ENCODE measurements at places on chromosomes 5 and 9. TPM values are rescaled to one million over a fixed set of nuclear protein-coding genes. Genes with fewer than 3 reads are reported as not detected.

DNA sequence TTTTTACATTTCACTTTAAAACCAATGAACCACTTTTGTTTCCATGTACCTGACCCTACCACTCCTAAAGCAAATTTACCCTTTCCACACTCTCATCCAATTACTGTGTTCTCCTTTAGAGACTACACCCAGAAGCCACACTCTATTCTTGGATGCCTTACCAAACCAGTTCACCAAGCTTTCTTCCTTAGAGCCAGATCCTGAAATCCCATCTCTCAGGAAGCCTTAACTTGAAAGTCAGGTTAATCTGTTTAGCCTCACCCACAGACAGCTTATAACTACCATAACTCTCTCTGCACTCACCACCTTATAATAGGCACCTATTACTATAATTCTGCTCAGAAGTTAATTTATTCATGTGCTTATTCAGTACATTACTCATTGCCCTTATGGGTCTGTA, 4.3 kb downstream of the CSNK1A1 start:
- peaks cover 73% of the 10 kb centered on the region for H3K4me1 ChIP-seq
- DNase-seq: no peak
- H3K27ac ChIP-seq: peak overlapping the region; percentile 99
- H3K4me3 ChIP-seq: peak overlapping the region; percentile 97
- no peaks in the 10 kb centered on the region for H3K27me3 ChIP-seq
- peaks cover 5% of the 10 kb centered on the region for H3K36me3 ChIP-seq

- no peaks in the 10 kb centered on the region for H3K27me3 ChIP-seq
- H3K4me3 ChIP-seq: no peak overlapping the region
- H3K4me1 ChIP-seq: no peaks in the 10 kb centered on the region
- DNase-seq: no peak
- H3K27ac ChIP-seq: peak overlapping the region; percentile 9
Observed at GRCh38 chr5:65809817-65810531, 88.0 kb downstream of the NLN start.

DNA sequence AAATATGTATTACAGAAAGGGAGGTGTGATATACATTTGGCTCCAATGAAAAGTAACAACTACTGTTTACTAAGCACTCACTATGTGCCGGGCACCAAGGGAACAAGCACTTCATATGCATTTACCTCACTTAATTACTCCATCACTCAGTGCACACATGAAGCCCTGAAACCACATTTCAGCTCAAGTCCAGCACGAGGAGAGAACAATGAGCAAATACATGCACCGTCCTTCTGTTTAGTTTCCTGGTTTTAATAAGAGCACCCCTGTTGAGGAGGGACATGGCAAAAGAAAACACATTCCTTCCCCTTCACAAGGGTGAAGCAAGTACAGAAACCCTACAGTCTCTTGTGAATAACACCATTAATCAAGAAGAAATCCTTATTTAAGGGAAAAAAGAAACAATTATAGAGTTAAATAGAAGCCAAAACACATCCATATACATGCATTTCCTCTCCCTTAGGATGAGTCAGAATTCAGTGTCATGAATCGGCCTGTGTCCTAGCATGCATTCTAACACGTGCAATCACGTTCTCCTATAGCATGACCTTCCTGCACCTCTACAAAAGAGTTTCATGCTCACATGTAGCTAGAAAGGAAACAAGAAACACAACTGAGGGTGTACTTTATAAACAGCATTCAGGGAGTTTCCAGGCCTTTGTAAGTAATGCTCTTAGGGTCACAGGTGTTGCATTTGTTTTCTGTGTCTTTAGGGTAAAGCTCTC, 411.6 kb downstream of the BNC2 start:
- peak overlapping the region; percentile 29 for H3K27ac ChIP-seq
- H3K36me3 ChIP-seq: no peaks in the 10 kb centered on the region
- H3K27me3 ChIP-seq: no peaks in the 10 kb centered on the region
- H3K4me1 ChIP-seq: peaks cover 59% of the 10 kb centered on the region
- no peak overlapping the region for H3K4me3 ChIP-seq

- H3K36me3 ChIP-seq: no peaks in the 10 kb centered on the region
- H3K27me3 ChIP-seq: no peaks in the 10 kb centered on the region
- H3K4me1 ChIP-seq: no peaks in the 10 kb centered on the region
- no peak for DNase-seq
Observed at GRCh38 chr5:106797996-106798395, 872.7 kb downstream of the EFNA5 start.

DNA sequence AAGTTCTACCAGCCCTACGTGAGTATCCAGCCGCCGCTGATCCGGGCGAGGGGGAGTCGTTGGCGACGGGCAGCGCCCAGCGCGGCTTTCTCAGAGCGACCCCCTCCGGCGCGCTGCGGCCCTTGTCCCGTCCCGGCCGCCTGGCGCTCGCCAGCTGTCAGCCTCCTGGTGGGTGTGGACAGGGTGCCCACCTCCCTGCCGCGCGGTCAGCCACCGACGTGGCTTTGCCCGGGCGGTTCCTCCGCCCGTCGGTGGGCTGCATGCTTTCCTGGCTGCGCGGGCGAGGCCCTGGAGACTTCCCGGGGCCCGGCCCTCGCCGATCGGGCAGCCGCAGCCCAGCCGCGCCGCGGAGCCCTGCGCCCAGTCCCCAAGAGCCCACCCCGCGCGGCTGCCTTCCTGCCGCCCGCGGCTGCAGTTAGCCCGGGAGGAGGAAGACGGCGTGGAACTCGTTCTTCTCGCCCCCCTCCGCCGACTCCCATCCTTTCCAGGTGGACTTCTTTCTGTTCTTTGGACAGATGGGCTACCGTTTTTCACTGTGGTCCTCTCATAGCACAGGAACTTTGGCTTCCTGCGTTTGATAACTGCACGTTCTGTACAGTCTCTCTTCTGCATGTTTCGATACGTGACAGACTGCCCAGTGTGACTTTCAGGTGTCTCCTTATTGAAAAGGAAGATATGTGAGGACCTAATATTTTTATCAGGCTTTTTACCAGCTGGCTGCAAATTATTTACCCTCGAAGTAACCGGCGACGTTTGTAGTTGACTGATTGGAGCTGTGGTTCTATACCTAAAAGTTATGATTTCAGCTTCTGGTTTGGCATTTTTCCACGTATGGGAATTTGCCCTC, 577 bp downstream of the AP3S1 start:
- DNase-seq: no peak
- peak overlapping the region; percentile 95 for H3K27ac ChIP-seq
- peaks cover 3% of the 10 kb centered on the region for H3K36me3 ChIP-seq
- H3K4me1 ChIP-seq: peaks cover 41% of the 10 kb centered on the region
- peak overlapping the region; percentile 98 for H3K4me3 ChIP-seq

DNA sequence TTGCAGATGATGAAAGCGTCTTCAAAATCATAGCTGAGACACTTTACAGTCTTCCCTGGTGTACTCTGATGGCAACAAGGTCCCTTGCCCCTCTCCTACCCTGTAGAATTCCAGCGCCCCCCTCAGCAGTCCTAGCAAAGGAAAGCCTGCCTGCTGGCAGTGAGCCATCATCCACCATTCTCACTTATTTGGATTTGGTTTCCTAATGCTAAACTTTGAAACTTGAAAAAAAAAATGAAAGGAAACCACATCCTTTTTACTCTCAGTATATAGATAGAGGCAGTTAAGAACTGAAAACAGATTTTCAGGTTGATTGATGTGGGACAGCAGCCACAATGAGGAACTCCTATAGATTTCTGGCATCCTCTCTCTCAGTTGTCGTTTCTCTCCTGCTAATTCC, at the start of gene GZMA:
Gene GZMA (plus strand): TSS at position 299 of the 400 bp plus-strand sequence. CDS start 37 bp downstream, at position 336.
- H3K27ac ChIP-seq: no peak within 1 kb of the TSS
- no peak within 1 kb of the TSS for H3K4me3 ChIP-seq
- DNase-seq: no peak
- H3K36me3 ChIP-seq: no peaks in the 10 kb centered on the region
- H3K4me1 ChIP-seq: no peaks in the 10 kb centered on the region

DNA sequence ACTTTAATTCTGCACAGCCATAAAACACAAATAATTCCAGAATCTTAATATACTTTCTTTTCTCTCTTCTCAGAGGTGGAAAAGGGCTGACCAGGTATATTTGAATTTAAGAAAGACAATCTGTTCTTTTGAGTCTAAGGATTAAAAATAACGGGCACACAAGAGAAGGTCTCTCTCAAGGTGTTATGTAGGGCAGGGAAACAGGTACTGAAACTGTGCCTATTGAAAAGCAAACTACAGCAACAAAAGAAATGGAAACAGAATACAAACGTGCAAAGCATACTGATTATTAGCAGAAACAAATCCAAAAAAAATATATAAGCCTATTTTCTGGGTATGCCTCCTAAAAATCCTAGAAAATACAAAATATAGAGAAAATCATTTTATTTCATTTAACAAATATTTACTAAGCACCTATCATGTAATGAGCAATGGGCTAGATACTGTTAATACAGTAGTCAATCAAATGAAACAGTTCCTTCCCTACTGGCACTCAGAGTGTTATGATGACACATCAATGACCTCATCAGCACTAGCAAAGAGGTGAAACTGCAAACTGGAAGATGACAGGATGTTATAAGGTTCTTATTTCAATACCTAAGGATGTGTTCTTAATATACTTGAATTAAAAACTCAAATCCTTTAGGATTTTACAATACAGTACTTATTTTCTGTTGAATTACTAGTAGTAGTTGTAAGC, 87.7 kb downstream of the AUH start:
- no peaks in the 10 kb centered on the region for H3K4me1 ChIP-seq
- no peaks in the 10 kb centered on the region for H3K36me3 ChIP-seq
- no peak overlapping the region for H3K4me3 ChIP-seq
- H3K27me3 ChIP-seq: no peaks in the 10 kb centered on the region
- no peak for DNase-seq

- H3K36me3 ChIP-seq: peaks cover 18% of the 10 kb centered on the region
- no peak overlapping the region for H3K27ac ChIP-seq
- H3K4me3 ChIP-seq: no peak overlapping the region
- H3K4me1 ChIP-seq: no peaks in the 10 kb centered on the region
- no peaks in the 10 kb centered on the region for H3K27me3 ChIP-seq
Observed at GRCh38 chr5:96771395-96771794, 36.4 kb downstream of the ERAP1 start.

DNA sequence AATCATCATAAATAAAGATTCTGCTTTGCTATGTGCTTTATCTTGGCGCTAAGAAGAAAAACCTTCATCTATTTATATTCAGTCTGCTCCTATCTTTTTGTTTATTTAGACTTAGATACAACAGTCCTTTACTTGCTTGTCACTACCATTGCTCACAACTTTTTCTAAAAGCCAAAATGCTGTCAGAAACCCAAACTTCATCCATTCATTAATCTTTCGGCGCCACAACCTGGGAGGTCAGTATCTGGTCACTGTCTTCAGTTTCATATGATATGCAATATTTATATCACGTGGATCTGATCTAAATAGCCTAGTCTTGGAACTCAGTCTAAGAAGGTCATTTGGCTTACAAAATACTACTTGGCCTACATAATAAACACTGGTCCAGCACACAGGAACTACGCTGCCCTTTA, 159.3 kb upstream of the TARS1 start:
- H3K27me3 ChIP-seq: no peaks in the 10 kb centered on the region
- H3K36me3 ChIP-seq: no peaks in the 10 kb centered on the region
- H3K4me3 ChIP-seq: no peak overlapping the region
- DNase-seq: no peak
- peaks cover 15% of the 10 kb centered on the region for H3K4me1 ChIP-seq

GRCh38 chr5:435961-436640, 6.9 kb upstream of the EXOC3 start:
- no peak overlapping the region for H3K4me3 ChIP-seq
- H3K36me3 ChIP-seq: no peaks in the 10 kb centered on the region
- H3K27me3 ChIP-seq: peaks cover 21% of the 10 kb centered on the region
- no peak overlapping the region for H3K27ac ChIP-seq

GRCh38 chr9:120688758-120689157, 25.5 kb downstream of the MEGF9 start:
- no peaks in the 10 kb centered on the region for H3K4me1 ChIP-seq
- no peak overlapping the region for H3K4me3 ChIP-seq
- no peak for DNase-seq
- H3K27me3 ChIP-seq: no peaks in the 10 kb centered on the region
- H3K27ac ChIP-seq: no peak overlapping the region

- no peak overlapping the region for H3K27ac ChIP-seq
- H3K4me1 ChIP-seq: no peaks in the 10 kb centered on the region
- no peaks in the 10 kb centered on the region for H3K27me3 ChIP-seq
Observed at GRCh38 chr9:108022246-108022935, 532.8 kb upstream of the KLF4 start.

GRCh38 chr5:138911441-138911840, 36.3 kb upstream of the LRRTM2 start:
- H3K36me3 ChIP-seq: peaks cover 23% of the 10 kb centered on the region
- no peak overlapping the region for H3K4me3 ChIP-seq
- H3K27ac ChIP-seq: no peak overlapping the region
- DNase-seq: no peak
- no peaks in the 10 kb centered on the region for H3K27me3 ChIP-seq
- H3K4me1 ChIP-seq: no peaks in the 10 kb centered on the region

- DNase-seq: no peak
- no peak overlapping the region for H3K4me3 ChIP-seq
- H3K27ac ChIP-seq: no peak overlapping the region
- H3K36me3 ChIP-seq: no peaks in the 10 kb centered on the region
- no peaks in the 10 kb centered on the region for H3K27me3 ChIP-seq
Observed at GRCh38 chr5:125404056-125404455, 657.6 kb upstream of the ZNF608 start.

DNA sequence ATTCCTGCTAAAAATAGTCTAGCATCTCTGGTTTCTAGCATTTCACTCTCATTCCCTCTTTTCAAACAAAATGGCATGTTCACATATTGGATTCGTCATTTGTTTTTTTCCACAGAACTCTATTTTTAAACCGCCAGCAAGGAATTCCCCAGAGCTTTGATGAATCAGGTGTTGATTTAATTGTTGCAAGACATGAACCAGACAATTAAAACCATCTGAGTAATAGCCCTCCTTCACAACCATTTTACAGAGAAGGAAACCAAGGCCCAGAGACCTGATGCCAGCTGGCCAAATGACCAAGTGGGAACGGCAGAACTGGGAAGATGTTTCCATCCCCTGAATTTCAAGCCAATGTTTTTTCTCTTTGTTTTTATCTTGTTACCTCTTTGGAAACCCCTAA, 167.0 kb downstream of the CAAP1 start:
- H3K27me3 ChIP-seq: no peaks in the 10 kb centered on the region
- H3K27ac ChIP-seq: peak overlapping the region; percentile 23
- no peaks in the 10 kb centered on the region for H3K36me3 ChIP-seq
- no peak for DNase-seq
- no peak overlapping the region for H3K4me3 ChIP-seq

DNA sequence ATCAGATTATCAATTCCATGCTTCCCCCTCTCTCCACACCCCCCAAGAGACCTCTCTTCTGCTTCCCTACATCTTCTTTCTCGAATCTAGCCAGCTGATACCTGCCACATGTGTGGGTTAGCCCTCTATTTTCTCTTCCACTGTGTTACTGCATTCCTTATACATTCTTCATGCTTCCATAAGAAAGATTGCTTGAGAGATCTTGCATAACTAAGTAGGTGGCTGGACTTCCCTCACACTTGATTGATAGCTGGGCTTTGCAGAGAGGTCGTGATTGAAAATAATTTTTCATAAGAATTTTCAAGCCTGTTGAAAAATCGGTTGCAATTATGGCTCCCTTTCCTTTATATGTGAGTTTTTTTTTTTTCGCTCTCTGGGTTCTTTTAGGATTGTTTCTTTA, 33.0 kb upstream of the PANK3 start:
- DNase-seq: no peak
- H3K27ac ChIP-seq: no peak overlapping the region

GRCh38 chr5:105868038-105868780, 1802.5 kb downstream of the EFNA5 start:
- H3K27ac ChIP-seq: no peak overlapping the region
- H3K36me3 ChIP-seq: no peaks in the 10 kb centered on the region
- no peaks in the 10 kb centered on the region for H3K4me1 ChIP-seq
- no peak overlapping the region for H3K4me3 ChIP-seq

SLC6A19 gene
- total RNA-seq: not detected

ANGPTL2 gene
- 50.5 TPM for total RNA-seq

PAPPA gene
- total RNA-seq: 6.6 TPM
